Purkinje cell (primary cell): ENCODE measurements at places on chromosomes 1 and 21. TPM values are rescaled to one million over a fixed set of nuclear protein-coding genes. Genes with fewer than 3 reads are reported as not detected.

The BARHL2 gene
- polyA plus RNA-seq = 0.15 TPM in 1 of 2 replicates, not detected in the other

The NBPF4 gene
- polyA plus RNA-seq = not detected in 2 replicates

The GCSAML gene
- polyA plus RNA-seq = 0.06 and 1.9 TPM in 2 replicates

The GUCA2A gene
- not detected in 2 replicates for polyA plus RNA-seq

The CHI3L2 gene
- polyA plus RNA-seq = not detected in 2 replicates

The FAAH gene
- 8.6 and 8.9 TPM in 2 replicates for polyA plus RNA-seq

The HOOK1 gene
- 17.9 and 27.1 TPM in 2 replicates for polyA plus RNA-seq

The MIXL1 gene
- not detected in 2 replicates for polyA plus RNA-seq

The HJV gene
- not detected in 2 replicates for polyA plus RNA-seq

The HCRTR1 gene
- polyA plus RNA-seq = not detected in 2 replicates
